ENCODE measurements at places on chromosomes 12 and 14.

DNA sequence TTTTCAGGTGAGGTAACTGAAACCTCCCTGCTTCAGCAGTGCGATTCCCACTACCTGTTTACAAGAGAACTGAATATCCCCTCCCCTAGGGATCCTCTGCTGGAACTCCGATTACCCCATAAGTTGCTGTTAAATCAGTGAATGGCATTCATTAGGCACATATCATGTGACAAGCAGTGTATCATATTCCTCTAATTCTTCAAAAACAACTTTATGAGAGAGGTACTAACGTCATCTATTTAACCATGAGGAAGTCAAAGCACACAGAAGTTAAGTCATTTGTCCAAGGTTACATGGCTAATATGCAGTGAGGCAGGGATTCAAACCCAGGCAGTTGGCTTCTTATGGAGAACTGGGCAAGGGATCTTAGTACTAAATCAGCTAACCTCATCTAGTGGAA is 43.9 kb upstream of the PCED1B start:
- DNase-seq, result no peak

- DNase-seq, result peak; percentile 13
Observed at GRCh38 chr12:11812586-11813437, 163.3 kb downstream of the ETV6 start.

GRCh38 chr12:105212438-105212837 is 23.5 kb downstream of the APPL2 start:
- no peak for DNase-seq

DNA sequence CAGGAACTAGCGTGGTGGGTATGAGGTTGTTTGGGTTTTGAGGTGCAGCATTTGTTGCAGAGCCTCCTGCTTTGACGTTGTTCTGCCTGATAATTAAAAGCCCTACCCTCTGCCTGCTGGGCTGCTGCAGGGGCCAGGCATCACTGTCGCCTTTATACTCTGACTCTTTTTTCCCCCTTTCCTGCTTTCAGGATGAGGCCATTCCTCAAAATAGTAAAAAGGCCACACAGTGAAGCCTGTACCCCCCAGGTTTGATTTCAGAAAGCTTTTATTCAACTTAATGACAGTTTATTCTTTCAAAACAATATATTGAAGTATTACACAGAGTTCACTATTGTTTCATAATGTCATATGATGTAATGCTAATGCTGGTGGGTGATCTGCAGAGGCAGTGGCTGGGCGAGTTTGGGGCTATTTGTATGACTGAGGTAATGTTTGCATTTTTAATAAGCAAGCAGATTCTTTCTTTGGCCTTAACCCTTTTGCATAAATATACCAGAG is 9.1 kb downstream of the BORCS5 start:
- no peak for DNase-seq

DNA sequence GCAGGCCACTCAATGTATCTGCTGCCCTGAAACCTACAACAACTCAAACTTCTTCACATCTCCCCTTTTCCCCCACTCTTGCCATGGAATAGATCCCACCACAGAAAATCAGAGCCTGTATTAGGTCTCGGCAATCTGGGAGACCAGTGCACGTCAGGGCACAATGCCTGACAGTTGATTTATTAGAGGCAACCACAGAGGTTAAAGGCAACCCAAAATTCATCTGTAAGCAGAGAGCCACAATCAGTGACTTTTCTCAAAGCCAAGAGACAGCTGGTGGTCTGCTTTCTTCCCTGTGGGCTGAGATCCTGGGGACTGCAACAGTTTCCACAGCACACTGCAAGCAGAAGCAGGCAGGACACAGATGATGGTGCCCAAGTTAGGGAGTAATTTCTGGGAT is 169.0 kb upstream of the NTF3 start:
- DNase-seq, result no peak

DNA sequence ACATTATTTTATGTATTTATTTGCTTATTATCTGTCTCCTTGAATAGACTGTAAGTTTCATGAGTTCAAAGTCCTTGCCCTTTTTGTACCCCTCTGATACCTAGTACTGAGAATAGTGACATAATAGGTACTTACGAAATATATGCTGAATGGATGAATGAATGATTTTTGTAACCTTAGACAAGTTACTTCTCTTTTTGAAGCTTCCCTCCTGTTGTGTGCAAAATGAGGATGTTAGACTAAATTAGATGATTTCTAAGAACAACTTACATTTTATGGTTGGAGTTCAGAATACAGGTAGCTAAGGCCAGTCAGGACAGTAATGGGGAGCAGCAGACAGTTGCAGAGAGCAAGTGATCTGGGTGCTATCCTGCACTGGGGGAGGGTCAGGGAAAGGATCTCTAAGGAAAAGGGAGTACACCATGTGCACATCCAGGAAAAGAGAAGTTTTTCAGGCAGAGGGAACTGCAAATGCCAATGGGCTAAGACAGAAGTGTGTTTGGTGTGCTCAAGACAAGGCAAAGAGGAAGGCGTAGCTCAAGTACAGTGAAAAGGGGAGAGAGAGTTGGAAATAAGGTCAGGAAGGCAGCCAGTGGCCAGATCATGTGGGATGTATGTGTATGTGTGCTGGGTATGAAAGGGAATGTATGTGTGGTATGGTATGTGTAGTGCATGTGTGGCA is 59.4 kb upstream of the AMIGO2 start:
- DNase-seq, result no peak

GRCh38 chr12:2754208-2754607 is 40.6 kb upstream of the FKBP4 start:
- DNase-seq, result no peak

- no peak for DNase-seq
Observed at GRCh38 chr14:101230161-101230850, 326.8 kb upstream of the RTL1 start.

DNA sequence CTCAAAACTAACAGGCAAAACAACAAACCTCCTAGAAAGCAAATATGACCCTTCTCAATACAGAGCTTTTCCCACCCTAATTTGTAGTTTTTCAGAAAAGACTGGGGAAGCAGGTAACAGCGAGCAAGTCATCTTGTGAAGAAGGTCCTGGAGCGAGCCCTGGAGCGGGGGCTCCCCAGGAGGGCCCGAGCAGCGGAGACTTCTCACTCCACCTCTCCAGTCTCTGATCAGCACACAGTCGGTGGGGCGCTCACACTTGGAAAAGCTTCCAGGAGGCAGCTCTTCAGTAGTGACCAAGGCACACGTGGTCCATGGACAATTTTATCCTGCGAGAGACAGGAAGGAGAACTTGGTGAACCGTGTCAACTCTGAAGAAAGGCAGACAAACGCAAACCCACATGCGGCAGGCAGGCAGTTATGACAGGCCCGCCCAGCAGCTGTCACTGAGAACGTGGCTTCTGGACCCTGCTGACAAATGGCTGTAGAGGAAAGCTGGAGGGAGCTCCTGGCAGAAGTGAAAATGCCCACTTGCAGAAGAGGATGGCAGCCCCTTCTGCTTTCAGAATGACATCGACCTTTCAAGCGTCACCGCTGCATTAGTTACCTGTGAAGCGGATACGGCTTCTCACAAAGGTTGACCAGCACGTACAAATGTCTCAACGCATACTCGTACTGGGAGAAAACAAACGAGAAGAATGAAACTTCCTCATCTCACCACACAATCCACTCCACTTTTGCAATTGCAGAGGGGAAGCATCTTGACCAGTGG is 44.2 kb downstream of the LGMN start:
- DNase-seq, result no peak

- DNase-seq, result no peak
Observed at GRCh38 chr12:50545786-50546185, 41.0 kb downstream of the DIP2B start.

GRCh38 chr14:57761800-57762199 is 104.1 kb downstream of the SLC35F4 start:
- DNase-seq, result no peak

DNA sequence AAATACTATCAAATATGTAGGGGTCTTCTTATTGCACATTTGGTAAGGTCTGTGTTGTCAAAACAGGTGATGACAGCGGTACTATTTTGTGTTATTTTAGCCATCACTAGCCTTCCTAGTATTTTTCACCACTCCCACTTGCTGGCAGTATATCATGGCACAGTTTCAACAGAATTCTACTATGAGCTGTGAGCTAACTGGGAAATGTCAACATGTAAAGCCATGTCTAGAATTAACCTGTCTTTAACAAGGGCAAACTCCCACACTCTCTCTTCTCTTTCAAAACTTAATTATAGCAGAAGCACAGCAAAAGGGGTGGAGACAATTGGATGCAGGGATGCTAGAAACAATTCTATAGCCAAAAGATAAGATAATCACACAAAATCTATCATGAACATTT is 253.4 kb downstream of the PAX9 start:
- DNase-seq, result no peak

GRCh38 chr14:55356913-55357312 is 54.7 kb downstream of the ATG14 start:
- DNase-seq, result no peak

GRCh38 chr12:111398530-111398929 is 7.2 kb upstream of the SH2B3 start:
- DNase-seq, result no peak

GRCh38 chr14:105131241-105131640 is 37.3 kb downstream of the JAG2 start:
- no peak for DNase-seq

- no peak for DNase-seq
Observed at GRCh38 chr12:14956024-14956891, 5.1 kb downstream of the ARHGDIB start.

DNA sequence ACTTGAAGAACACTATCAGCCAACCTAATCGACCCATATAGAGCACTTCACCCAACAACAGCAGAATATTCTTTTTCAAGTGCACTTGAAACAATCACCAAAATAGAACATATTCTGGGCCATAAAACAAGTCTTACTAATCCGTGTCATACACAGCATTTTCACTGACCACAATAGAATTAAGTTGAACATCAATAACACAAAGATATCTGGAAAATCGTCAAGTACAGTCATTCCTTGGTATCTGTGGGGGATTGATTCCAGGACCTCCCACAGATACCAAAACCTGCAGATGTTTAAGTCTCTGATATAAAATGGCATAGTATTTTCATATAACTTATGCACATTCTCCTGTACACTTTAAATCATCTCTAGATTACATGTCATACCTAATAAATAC is 295.7 kb downstream of the BCL11B start:
- no peak for DNase-seq

GRCh38 chr14:24353559-24354481 is 14.0 kb upstream of the RIPK3 start:
- no peak for DNase-seq

DNA sequence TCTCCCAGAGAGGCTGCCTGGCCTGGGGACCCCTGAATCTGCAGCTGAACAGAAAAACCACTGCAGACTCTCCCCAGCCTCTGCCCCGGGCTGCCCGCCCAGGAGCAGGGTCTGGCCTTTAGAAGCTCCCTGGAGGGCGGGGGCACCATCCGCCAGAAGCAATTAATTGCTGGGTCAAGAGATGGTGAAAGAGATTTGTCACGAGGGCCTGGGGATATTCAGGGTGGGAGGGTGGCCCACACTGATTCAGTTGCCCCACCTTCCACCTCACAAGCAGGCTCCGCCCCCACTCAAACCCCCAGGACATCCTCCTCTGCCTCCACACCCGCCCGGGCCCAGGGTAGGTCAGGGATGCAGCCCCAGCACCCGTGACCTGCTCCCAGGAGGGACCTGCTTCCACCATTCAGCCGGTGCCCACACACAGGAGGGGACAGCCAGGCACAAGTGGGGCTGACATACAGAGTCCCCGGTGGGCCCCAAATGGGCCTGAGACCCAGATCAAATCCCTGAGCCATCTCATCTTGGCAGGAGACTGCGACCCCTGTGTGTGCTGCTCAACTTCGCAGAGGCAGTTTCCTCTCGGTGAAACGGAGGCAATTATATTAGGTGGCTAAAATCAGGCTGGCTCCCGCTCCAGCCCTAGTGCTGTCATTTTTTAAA is 23.0 kb downstream of the NCOR2 start:
- no peak for DNase-seq

- DNase-seq, result no peak
Observed at GRCh38 chr12:38689195-38689594, 216.2 kb downstream of the CPNE8 start.

DNA sequence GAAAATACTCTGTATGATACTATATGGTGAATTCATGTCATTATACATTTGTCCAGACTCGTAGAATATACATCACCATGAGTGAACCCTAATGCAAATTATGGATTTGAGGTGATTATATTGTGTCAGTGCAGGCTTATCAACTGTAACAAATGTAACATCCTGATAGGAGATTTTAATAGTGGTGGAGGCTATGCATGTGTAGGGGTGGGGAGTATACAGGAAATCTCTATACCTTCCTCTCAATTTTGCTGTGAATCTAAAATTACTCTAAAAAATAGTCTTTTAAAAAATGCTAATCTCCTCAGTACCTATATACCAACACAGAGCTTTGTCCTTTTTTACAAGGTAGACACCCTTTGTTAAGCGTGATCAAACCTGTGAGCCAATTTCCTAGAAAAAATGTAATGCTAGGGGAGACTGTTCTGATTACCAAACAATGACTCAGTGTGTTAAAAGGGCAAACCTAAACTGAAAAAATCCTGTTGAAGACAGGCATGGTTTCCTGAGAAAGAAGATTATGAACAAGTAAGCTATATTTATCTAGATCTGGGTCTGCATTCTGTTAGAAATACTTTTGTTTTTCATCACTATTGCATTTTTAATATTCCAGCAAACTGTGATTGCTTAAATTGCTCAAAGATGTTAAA is 170.9 kb downstream of the DUSP6 start:
- no peak for DNase-seq

DNA sequence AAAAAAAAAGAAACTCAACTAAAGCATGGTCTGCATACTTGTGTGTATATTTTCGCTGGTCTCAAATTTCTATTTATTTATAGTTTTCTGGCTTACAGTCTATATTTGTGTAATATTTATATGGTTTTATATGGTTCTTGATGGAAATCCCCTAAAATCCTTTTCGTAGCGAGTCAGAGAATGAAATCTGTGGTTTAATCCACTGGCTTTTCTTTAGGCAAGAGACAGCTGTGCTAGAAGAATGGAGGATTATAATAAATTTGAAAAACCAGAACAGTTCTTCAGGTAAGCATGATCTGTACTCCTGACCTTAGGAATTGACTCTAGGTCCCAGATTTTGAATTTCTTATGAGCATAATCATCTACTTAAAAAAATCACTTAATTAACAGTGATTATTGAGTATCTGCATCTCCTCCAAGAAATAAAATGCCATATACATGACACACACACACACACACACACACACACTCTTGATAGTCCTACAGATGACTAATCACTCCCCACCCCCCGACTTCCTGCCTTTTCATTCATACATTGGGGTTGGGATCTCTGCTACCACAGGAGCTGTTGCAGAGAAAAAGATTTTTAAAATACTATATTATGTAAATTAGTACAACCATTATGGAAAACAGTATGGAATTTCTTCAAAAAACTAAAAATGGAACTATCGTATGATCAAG is 113.4 kb downstream of the CRADD start:
- DNase-seq, result no peak

DNA sequence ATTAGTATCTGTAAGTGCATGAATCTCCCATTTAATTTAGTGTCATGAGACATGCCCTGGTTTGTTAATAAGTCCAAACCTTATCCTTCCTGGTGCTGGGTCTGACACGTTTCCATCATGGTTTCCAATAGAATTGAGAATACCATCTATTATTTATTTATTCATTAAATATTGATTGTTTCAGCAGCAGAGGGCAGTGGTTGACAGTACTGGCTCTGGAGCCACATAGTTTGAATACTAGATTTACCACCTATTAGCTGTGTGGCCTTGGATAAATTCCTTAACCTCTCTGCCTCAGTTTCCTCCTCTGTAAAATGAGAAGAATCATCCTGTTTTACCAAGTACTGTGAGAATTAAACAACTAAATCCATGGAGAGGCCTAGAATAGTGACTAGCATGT is 941 bp upstream of the STAB2 start:
- DNase-seq, result no peak

GRCh38 chr14:76752744-76753143 is 8.5 kb upstream of the VASH1 start:
- DNase-seq, result no peak
